NCI-H748 treated with DMSO at 0.1 percent for 48 hours (cell line): ENCODE measurements at places on chromosomes 1 and 21.

DNA sequence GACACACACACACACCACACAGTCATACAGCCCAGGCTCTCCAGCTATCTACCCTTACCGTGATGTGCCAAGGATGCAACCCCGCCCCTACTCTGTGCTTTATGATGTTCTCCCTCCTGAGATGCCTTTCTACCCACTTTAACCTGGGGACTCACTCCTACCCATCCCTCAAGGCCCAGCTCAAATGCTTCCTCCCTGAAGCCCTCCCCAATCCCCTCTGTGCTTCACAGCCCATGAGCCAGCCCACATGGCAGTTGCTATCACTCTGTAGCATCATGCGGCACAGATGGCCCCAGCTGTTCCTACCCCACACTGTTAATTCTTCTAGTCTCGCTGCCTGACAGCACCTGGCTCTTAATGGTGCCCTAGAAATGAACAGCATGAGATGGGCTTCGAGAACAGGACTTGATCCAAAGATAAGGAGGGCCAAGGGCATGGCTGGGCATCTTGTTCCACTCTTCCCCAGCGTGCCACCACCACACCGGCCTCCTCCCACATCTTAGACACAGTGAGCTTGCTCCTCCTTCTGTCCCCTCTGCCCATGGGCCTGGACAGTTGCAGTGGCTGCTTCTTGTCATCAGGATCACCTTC, 109.8 kb downstream of the GLIS1 start:
- DNase-seq = no peak

DNA sequence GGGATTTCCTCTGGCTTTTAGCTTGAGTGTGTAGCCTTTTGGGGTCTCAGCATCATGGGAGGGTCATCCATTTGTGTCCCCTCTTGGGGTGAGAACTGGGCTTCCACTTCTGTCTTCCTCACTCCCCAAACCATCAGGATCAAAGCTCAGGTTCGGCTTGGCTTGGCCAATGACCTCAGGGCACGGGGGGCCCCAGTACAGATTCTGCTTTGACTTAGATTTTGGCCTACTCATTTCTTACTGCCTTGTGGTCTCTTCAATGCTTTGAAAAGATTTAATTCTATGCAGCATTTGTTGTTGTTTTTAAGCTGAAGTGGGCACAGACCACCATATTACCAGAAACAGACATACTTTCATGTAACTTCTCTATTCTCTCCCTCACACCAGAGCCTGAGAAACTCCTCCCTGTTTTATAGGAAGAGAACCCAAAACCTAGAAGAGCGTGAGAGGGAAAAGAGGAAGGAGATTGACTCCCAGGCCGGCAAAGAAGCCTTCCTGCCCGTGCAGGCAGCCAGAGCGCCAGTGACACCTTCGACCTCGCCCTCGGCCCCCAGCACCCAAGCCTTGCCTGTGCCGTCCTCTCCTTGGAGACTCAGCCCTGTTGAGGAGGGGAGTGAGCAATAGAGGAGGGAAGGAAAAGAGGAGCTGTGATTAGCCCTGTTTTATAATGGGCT, 1.9 kb upstream of the S100A3 start:
- no peak for DNase-seq

- no peak for DNase-seq
Measured at GRCh38 chr1:75172556-75172955, 38.4 kb downstream of the LHX8 start.

DNA sequence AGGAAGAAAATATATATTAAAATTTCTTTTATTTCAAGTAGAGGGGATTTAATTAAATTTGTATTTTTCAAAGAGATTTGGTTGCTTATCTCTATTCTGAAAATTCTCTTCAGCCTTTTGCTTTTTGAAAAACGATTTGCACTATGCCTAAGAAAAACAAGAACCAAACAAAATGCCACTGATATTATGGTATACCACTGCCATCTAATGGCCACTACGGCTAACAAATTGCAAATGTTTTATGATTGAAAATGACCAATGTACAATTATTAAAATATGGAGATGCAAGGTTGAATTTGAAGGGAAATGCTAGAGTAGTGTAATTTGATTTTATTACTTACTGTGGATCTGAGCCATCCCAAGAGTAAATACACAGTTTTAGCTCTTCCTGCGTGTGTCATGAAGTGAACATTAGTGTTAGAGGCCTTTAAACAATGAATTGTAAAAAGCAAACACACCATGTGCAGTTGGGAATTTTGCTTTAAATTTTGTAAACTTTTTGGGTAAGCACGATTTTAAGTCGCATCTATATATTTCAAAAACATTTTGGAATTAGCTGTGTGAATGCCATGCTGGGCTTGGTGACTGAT, 137.4 kb upstream of the USP25 start:
- DNase-seq = peak; percentile 14

GRCh38 chr1:109517337-109517736, 7.8 kb upstream of the AMIGO1 start:
- no peak for DNase-seq

DNA sequence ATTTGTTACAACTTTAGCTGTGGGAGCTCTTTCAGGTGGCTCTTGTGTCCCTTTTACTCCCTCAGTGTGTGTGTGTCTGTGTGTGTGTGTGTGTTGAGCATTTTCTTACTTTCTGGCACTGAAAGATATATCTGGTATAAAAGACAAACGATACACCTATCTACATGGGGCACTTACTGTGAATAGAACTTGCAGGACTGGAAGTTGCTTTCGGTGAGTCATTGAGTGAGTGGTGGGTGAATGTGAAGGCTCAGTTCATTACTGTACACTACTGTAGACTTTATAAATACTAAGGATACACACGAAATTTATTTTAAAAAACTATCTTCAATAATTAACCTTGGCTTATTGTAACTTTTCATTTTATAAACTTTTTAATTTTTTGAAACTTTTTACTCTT, 38.7 kb downstream of the BTBD8 start:
- DNase-seq = no peak

GRCh38 chr1:218305472-218306064, 20.5 kb downstream of the RRP15 start:
- DNase-seq = no peak

GRCh38 chr1:240492832-240493440, 119.0 kb downstream of the GREM2 start:
- DNase-seq = no peak
